ENCODE measurements at places on chromosomes 4 and X. TPM values are rescaled to one million over a fixed set of nuclear protein-coding genes. Genes with fewer than 3 reads are reported as not detected.

The DDX53 gene
- total RNA-seq, result not detected

The CNGA1 gene
- total RNA-seq, result 0.19 TPM

The SOX3 gene
- not detected for total RNA-seq

The NPY5R gene
- not detected for total RNA-seq

The SPANXD gene
- not detected for total RNA-seq

The RBM46 gene
- total RNA-seq, result 0.27 TPM

The MAGEH1 gene
- 6.0 TPM for total RNA-seq

The NSUN7 gene
- total RNA-seq, result 0.34 TPM

The CFP gene
- not detected for total RNA-seq

The XPNPEP2 gene
- total RNA-seq, result not detected

The PNCK gene
- not detected for total RNA-seq

The HEPH gene
- 6.5 TPM for total RNA-seq

The SRPX gene
- 95.2 TPM for total RNA-seq

The TMEM144 gene
- 2.4 TPM for total RNA-seq

The NEXMIF gene
- total RNA-seq, result not detected

The UGT2B10 gene
- not detected for total RNA-seq

The USP17L20 gene
- total RNA-seq, result not detected

The HMX1 gene
- total RNA-seq, result not detected

The L1CAM gene
- total RNA-seq, result 3.0 TPM

The XK gene
- total RNA-seq, result 0.46 TPM

The FAT4 gene
- 0.65 TPM for total RNA-seq

The EVC2 gene
- 8.0 TPM for total RNA-seq

The ABCG2 gene
- 3.0 TPM for total RNA-seq

The SFRP2 gene
- total RNA-seq, result 0.11 TPM

The SRPX2 gene
- 4.1 TPM for total RNA-seq

The RPS6KA6 gene
- 0.23 TPM for total RNA-seq

The SPANXA2 gene
- not detected for total RNA-seq

The CXXC4 gene
- total RNA-seq, result not detected

The GPRIN3 gene
- not detected for total RNA-seq

The CENPVL2 gene
- total RNA-seq, result not detected

The GASK1B gene
- 2.6 TPM for total RNA-seq

The TSPAN6 gene
- total RNA-seq, result 14.8 TPM

The CXorf58 gene
- not detected for total RNA-seq

The SSX2B gene
- not detected for total RNA-seq

The LRAT gene
- 2.4 TPM for total RNA-seq

The IL15 gene
- 0.15 TPM for total RNA-seq

The SNCA gene
- 59.9 TPM for total RNA-seq

The PPEF2 gene
- not detected for total RNA-seq

The SORCS2 gene
- 0.31 TPM for total RNA-seq

The PGK1 gene
- 217 TPM for total RNA-seq

The SSX4 gene
- total RNA-seq, result not detected

The MID1 gene
- 7.6 TPM for total RNA-seq
